Kasumi-1 (cell line): ENCODE measurements at places on chromosomes 4 and X.
A peak's percentile ranks its signal among the peaks of the same experiment; 100 is the strongest.

DNA sequence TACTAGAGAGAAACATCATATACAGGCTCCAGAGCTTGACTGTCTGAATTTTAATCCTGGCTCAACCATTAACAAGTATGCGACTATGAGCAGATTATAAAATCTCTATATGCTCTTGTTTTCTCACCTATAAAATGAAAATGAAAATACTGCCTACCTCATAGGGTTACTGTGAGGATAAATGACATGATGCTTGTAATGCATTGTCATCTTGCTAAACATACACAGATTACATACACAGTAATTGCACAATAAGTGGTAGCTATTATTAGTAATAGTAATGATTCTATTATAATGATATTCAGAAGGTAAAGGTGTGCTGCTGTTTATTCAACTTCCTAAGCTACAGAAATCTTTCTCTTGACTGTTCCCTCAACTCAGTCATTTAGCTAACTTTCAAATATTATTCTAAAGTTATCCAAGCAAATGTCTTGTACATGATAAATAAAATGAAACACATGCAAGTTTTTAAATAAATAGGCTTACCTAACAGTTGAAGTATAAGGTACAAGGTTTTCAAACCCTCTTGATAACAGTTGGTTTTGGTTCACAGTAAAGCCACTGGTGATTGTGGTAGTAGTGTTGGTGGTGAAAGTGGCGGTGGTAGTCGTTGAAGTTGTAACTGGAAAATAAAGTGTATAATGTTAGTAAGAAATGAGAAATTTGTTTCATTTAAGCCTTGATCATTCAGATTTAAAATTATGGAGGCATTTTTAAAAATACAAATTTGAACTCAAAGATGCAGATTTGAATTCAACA lies 38.9 kb downstream of the NUP62CL start:
- DNase-seq: no peak

DNA sequence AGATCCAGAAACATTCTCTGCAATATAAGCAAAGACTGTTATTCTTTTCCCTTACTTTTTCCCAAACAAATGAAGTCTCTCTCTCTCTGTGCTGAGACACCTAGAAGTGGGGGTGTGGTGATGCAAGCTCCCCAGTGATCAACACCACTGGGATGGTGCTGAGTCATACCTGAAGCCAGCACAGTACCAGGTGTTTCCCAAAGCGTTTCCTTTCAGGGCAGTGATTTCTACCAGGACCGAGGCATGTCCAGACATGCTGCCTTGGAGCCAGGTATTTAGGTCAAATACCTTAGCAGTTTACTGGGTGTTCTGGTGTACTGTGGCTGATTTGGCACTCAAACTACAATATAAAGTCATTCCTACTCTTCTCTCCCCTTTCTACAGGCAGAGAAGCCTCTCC lies 726.5 kb downstream of the FAM133A start:
- DNase-seq: no peak

GRCh38 chrX:134406356-134407064 lies 53.5 kb upstream of the HPRT1 start:
- DNase-seq: peak; percentile 1

DNA sequence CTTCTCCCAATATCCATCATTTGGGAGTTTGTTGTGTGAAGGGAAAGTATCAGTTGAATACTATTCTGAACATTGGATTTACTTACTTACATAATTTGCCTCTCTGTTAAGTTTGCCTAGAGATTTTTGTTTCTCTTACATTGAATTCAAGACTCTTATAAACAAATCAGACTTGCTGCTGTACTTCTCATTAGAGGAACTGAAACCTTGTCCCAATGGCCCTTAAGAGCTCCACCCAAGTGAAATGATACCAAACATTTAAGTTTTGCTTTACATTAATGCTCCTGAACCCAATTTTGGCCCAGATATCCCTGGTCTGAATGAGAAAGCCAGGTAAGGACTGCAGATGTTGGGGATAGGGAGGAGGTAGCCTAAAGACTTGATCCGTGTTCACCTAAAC lies 32.0 kb downstream of the HAND2 start:
- no peak for DNase-seq

GRCh38 chr4:169160825-169161224 lies 109.9 kb downstream of the SH3RF1 start:
- DNase-seq: no peak
